ENCODE measurements at places on chromosomes 3 and 15.

GRCh38 chr3:118781839-118782238 lies 252.8 kb downstream of the IGSF11 start:
- no peak for DNase-seq

DNA sequence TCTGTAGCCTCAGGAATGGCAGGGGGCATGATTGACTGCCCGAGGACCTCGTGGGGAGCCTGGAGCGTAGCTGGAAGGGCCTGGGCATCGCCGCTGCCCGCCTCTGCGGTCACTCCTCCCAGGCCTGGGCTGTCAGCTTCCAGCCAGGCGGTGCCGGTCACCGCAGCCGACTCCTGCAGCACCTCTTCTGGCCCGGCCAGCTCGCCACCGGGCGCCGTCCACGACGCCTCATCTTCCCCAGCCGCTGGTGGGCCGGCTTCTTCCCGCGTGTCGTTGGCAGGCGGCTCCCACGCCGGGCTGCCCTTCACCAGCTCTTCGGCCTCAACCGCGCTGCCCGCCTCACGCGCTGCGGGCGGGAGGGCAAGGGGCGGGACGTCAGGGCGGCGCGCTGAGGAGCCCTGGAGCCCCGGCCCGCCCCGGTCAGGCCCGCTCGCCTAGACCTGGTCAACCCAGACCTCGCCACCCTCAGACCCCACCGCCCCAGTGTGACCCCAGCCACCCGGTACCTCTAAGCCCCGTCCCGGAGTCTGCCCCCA lies 1.0 kb downstream of the CSPG5 start:
- DNase-seq = no peak

GRCh38 chr3:28841441-28841840 lies 439.4 kb upstream of the RBMS3 start:
- DNase-seq = no peak

DNA sequence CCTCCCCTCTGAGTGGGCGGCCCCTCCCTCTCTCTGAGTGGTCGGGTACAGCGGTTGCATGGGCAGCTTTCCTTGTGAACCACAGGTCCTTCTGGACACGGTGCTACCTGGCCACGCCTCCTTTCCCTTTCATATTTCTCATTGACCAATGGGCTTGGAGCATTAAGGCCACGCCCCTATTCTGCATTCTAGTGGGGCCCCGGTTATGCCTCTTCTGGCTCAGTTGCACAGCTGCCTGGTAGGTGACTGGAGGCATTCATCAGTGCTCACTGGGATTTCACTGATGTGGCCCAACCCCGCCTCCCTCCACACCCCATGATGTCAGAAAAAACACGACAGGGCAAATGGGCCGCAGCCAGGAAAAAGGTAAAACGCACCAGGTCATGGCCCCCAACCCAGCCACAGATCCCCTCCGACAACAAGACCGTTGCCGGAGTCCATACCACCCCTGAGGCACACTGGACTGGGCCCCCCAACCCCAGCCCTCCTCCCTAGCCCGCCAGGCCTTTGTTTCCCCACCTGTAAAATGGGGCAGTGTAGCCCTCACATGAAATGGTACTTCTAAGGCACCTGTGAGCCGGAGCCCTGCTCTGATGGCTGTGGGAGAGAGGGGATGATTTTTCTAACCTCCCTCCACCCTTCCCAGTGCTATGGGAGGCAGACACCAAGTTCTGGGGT lies 26.3 kb downstream of the NGRN start:
- DNase-seq = peak; percentile 20

GRCh38 chr3:110314512-110315114 lies 757.0 kb upstream of the NECTIN3 start:
- DNase-seq = peak; percentile 30

- DNase-seq = no peak
Observed at GRCh38 chr15:92170897-92171296, 222.8 kb upstream of the ST8SIA2 start.

GRCh38 chr15:45242289-45242688 lies 9.7 kb upstream of the SLC28A2 start:
- no peak for DNase-seq

- DNase-seq = peak; percentile 8
Observed at GRCh38 chr15:65082303-65082953, 5.9 kb downstream of the KBTBD13 start.

DNA sequence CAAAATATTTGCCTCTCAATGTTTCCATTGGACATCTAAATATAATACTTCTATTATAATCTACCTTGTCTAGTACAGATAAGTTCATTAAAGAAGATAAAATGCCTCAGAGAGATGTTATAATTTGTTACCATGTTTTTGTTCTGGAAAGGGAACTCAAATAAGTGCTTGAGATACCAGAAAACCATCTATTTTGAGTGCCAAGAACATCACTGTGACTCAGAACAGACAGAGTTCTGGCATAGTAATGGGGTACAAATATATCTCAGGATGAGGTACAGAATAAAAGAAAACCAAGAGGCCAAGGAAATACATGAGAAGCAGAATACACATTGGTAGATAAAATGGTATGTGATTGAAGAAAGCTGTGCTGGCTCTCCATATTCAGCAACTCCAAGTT lies 58.9 kb downstream of the IMPG2 start:
- no peak for DNase-seq

DNA sequence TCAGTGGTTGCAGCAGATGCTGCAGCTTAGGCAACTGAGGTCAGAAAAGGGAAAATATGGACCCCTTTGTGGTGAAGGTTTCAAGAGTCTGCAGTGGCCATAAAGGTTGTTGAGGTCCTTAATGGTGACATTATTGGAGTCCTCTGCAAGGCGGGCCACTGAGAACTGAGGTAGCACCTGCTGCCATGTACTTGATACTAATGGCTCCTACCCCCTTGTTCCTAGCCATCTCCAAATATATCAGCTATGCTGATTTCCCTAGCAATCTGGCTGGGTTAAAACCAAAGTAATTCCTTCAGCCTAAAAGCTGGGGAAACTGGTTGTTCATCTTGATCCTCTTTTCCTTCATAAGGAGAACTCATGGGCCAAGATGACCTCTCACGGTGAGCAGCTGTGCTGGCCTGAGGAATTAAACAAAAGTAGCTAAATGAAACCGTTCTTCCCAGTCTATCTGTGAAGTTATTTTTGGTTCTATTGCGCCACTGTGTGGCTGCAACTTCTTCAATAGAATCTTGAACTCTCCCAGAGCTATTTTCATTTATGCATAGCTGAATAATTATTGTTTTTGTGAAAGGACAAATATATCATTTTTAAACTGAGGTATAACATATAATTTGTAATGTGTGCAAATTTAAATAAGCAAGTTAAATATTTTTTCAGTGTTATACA lies 76.1 kb upstream of the PLSCR4 start:
- DNase-seq = no peak

DNA sequence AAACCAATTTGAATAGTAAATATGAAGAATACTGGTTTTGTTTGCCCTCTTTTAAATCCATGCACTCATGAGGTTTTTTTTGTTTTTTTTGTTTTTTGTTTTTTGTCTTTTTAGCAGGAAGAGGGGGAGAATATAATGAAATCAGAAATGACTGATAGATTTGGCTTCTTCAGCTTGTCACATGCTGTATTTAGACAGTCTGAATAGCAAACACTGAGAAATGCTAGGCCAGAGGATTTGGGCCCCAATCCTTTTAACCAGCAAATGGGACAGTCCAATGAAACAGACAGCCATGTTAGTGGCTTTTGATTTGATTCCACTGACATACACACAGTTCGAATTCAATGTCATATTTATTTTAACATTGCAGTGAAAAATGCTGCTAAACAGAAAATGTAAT lies 14.2 kb upstream of the CEP152 start:
- no peak for DNase-seq

DNA sequence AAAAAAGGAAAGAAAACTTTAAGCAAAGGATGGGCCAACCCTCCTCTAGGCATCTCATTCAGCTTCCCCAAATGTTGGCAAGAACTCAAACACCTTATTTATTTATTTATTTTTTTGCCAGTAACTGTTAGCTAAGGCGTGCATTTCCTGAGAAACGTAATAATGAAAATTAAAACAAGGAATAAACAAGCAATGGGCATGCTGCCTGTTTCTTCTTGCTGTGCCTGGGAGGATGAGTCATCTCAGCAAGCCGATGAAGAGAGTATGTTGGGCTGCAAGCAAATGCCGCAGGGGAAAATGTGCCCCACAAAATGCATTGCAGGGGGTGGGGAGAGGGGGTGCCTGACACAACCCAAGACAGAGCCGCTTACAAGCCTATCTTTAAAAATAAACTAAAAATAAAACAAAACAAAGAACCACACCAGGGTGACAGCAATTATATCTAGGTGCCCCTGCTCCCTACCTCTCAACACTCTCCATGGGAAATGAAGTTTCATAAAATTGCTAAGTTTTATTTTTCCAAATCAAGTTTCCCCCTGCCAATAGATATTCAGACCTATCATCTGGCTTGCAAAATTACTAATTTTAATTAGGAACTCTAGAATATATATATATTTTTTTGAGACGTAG lies 40.3 kb downstream of the EIF4E3 start:
- DNase-seq = no peak

DNA sequence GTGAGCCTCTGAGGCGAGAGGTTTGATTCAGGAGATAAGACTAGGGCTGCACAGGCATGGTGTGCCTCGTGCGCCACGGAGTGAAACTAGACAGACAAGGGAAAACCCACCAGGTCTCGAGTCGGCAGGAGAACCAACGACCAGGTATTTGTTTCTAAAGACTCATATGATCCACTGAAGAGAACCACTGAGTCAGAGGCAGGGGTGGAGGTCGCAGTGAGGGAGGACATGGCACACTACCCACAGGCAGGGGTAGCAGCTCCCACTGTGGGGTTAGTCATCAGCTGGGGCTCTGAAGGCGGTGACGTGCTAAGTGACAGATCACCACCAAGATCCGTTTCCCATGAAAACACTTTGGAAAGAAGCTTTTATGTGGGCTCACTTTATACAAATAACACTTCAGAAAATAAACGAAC lies 45.7 kb downstream of the CHSY1 start:
- peak; percentile 56 for DNase-seq

GRCh38 chr3:3201611-3202010 lies 22.1 kb upstream of the CRBN start:
- no peak for DNase-seq

DNA sequence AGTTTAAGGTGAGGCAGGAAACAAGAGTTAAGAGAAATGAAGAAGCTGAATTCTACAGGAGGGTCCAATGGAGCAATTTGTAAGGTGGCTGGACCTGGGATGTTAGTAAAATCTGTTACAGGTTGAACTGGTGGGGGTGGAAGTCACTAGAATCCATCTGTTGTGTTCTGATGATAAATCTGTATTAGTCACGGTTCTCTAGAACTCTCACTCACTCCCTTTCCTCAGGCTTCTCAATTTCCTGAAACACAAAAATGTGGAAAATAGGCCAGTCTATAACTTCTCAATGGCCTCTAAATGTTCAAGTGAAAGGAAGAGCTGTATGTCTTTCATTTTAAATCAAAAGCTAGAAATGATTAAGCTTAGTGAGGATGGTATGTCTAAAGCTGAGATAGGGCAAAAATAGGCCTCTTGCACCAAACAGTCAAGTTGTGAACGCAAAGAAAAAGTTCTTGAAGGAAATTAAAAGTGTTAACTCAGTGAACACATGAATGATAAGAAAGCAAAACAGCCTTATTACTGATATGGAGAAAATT lies 180.2 kb upstream of the CBLB start:
- DNase-seq = no peak

DNA sequence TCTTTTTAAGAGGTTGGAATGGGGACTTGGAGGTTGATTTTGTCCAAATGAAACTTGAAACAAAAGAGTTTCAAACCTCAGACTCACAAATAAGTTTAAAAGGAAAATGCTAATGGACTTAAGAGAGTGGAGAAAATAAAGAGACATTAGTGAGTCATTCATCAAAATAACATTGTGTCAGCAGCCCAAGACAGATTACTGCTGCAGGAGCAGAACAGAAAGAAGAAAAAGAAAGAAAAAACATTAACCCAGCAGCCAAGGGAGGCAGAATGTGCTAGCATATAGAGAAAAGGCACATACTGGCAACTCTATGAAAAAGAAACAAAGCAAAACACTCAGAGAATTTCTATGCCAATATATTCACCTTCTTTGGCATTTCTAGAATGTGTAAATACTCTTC lies 42.6 kb downstream of the ADAMTS9 start:
- no peak for DNase-seq

- DNase-seq = no peak
Observed at GRCh38 chr3:72317491-72317890, 530.8 kb downstream of the SHQ1 start.

GRCh38 chr3:42680271-42680670 lies 5.1 kb upstream of the KLHL40 start:
- DNase-seq = no peak

DNA sequence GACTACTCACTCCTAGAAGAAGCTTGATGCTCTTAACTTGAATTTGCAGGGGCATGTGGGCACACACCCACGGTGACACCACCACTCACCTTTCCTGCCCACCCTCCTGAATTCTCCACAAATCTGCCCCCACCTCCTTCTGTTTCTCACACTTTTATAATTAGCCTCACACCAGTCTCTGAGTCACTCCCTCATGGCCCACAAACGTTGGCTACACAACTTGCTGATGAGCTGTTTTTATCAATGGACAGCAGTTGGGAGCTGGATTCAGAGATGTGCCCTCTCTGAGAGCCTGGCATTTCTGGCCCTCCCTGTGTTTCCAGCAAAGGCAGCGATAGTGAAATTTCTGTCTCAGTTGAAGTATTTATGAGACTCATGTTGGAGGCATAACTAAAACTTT lies 1.3 kb downstream of the COLQ start:
- DNase-seq = peak; percentile 31

DNA sequence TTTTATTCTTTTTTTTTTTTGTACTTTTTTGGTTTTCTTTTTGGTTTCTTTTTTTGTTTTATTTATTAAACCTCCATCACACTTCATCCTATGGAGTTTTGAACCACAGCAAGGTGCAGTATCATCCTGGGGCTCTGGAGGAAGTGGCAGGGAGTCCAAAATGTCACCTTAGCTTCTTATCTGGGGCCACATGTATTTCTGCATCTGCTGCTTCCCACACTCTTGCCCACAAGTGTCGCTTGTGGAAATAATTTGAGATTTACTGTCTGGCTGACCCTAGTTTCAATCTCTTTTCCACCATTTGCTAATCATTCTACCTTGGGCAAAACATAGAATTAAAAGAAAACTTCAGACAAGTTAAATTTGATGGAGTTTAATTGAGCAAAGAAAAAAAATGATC lies 6.4 kb downstream of the OPA1 start:
- DNase-seq = no peak

DNA sequence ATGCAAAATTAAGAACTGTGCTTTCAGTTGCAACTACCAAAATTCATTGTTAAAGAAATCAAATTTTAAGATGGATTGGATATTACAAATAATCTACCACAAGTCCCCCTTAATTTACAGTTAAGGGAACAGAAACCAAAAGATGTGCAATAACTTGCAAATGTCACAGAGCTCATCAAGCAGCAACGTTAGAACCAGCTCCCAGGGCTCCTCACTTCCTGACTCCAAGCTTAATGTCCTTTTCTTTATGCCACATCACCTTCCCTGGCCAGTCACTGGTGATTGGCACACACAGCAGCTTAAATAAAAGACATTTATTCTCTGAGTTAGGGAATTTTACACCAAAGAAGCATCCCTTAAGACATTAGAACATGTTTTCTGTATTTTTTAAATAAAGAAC lies 159.7 kb downstream of the RSL24D1 start:
- no peak for DNase-seq

GRCh38 chr3:12869035-12869621 lies 27.8 kb upstream of the RPL32 start:
- peak; percentile 22 for DNase-seq

Measured in CD4-positive, alpha-beta T cell treated with Interferon alpha-2 for 1 hour (primary cell).